Prostate gland (tissue), 2 donors: ENCODE measurements at places on chromosomes 6 and 20. TPM values are rescaled to one million over a fixed set of nuclear protein-coding genes. Genes with fewer than 3 reads are reported as not detected.
A peak's percentile ranks its signal among the peaks of the same experiment; 100 is the strongest.

DNA sequence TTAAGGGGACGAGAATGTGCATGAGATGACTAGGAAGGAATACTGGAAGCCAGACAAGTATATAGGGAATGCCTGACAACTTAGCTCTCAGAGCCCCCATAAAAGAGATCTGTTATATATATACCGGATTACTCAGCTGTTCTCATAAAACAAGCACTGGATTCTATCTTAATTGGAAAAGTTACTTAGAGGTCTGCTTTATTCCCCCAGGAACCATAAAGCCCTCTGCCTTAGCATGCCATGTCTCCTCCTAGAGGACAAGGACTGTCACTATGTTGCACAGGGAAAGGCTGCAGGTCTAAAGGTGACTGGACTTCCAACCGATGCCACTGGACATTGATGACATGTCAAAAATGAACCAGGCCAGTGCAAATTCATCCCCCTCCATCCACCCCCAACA, 6.4 kb downstream of the EXOC2 start:
- no peaks in the 10 kb centered on the region for H3K27me3 ChIP-seq
- H3K4me3 ChIP-seq, result no peak overlapping the region
- H3K36me3 ChIP-seq, result no peaks in the 10 kb centered on the region
- no peaks in the 10 kb centered on the region for H3K4me1 ChIP-seq
- H3K27ac ChIP-seq, result no peak overlapping the region

GRCh38 chr20:35359335-35359950, 52.3 kb downstream of the UQCC1 start:
- H3K4me3 ChIP-seq, result no peak overlapping the region
- H3K36me3 ChIP-seq, result no peaks in the 10 kb centered on the region
- H3K4me1 ChIP-seq, result no peaks in the 10 kb centered on the region
- H3K27me3 ChIP-seq, result no peaks in the 10 kb centered on the region
- DNase-seq, result peak; percentile 43

The CYP39A1 gene
- total RNA-seq, result 17.6 TPM

The PDE10A gene
- 9.6 TPM for total RNA-seq

GRCh38 chr6:166194914-166195859, 27.5 kb upstream of the TBXT start:
- H3K4me1 ChIP-seq, result no peaks in the 10 kb centered on the region
- H3K27me3 ChIP-seq, result no peaks in the 10 kb centered on the region
- no peak overlapping the region for H3K27ac ChIP-seq
- no peak overlapping the region for H3K4me3 ChIP-seq
- no peak for DNase-seq

The SLA2 gene
- 0.28 TPM for total RNA-seq

DNA sequence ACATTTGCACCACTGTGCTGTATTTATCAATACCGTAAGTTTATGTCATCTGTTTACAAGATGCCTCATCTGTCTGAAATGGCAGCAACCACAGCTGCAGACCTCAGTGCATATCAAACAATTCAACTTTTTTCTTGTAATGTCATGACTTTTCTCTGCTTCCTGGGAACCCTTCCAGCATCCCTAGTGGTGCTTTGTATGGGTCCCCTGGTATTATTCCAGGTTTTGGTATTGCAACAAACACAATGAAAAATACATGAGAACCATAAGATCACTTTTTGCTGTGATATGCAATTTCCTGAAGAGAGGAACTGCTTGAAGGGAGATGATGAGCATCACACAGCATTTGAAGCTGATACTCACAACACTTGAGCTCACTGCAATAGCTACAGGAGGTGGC, 12.0 kb upstream of the TXNDC5 start:
- no peaks in the 10 kb centered on the region for H3K36me3 ChIP-seq
- H3K27me3 ChIP-seq, result no peaks in the 10 kb centered on the region
- DNase-seq, result no peak

The NRN1 gene
- 1.1 TPM for total RNA-seq

GRCh38 chr6:150531957-150532356, 67.7 kb upstream of the PLEKHG1 start:
- no peak for DNase-seq
- no peak overlapping the region for H3K4me3 ChIP-seq
- peaks cover 7% of the 10 kb centered on the region for H3K4me1 ChIP-seq

DNA sequence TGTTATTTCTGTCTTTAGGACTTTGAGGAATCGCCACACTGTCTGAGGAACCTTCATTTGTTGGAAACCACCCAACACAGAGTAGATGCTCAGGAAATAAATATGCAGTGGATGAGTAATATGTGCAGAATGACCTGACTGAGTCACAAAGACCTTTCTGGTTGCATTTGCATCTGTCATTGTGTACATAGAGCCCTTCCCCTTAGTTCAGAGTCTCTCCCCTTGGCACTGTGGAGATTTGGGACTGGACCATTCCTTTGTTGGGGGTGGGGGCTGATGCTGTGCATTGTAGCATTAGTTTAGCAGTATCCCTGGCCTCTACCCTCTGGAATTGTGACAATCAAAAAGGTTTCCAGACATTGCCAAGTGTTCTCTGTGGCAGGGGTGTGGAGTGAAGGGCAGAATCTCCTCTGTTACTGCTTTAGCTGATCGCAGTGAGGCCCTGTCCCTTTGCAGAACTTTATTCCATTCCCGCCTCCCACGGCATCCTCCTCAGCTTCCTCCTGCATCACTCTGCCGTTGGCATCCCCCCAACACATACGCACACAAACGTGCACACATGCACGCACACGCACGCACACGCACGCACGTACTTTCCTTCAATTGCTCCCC, 64.5 kb downstream of the EYA2 start:
- no peaks in the 10 kb centered on the region for H3K27me3 ChIP-seq
- peaks cover 5% of the 10 kb centered on the region for H3K4me1 ChIP-seq
- no peaks in the 10 kb centered on the region for H3K36me3 ChIP-seq
- no peak for DNase-seq

DNA sequence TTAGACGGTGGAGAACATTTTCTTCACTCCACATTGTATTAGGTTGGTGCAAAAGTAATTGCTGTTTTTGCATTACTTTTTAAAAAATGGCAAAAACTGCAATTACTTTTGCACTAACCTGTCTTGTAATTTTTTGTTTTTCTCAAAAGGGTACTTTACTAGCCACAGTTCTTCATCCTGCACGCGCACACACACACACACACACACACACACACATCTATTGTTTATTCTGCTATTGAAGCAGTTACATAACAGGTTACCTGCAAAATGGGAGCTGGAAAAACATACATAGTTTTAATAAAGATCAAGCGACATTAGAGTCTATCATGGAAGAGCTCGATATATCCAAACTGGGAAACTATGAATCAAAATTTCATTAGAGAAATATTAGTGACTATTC, 235.2 kb downstream of the SIM1 start:
- H3K36me3 ChIP-seq, result no peaks in the 10 kb centered on the region
- H3K27ac ChIP-seq, result no peak overlapping the region
- DNase-seq, result no peak
- H3K4me3 ChIP-seq, result no peak overlapping the region

The TCF21 gene
- 9.7 TPM for total RNA-seq

GRCh38 chr6:52532457-52532856, 44.4 kb downstream of the TRAM2 start:
- no peak overlapping the region for H3K27ac ChIP-seq
- no peak for DNase-seq
- no peaks in the 10 kb centered on the region for H3K36me3 ChIP-seq
- no peaks in the 10 kb centered on the region for H3K4me1 ChIP-seq
- no peaks in the 10 kb centered on the region for H3K27me3 ChIP-seq

GRCh38 chr6:70849348-70850069, 107.4 kb downstream of the B3GAT2 start:
- no peaks in the 10 kb centered on the region for H3K36me3 ChIP-seq
- DNase-seq, result no peak
- no peak overlapping the region for H3K27ac ChIP-seq
- H3K4me1 ChIP-seq, result no peaks in the 10 kb centered on the region
- no peaks in the 10 kb centered on the region for H3K27me3 ChIP-seq
